ENCODE measurements at places on chromosomes 12 and 14.

DNA sequence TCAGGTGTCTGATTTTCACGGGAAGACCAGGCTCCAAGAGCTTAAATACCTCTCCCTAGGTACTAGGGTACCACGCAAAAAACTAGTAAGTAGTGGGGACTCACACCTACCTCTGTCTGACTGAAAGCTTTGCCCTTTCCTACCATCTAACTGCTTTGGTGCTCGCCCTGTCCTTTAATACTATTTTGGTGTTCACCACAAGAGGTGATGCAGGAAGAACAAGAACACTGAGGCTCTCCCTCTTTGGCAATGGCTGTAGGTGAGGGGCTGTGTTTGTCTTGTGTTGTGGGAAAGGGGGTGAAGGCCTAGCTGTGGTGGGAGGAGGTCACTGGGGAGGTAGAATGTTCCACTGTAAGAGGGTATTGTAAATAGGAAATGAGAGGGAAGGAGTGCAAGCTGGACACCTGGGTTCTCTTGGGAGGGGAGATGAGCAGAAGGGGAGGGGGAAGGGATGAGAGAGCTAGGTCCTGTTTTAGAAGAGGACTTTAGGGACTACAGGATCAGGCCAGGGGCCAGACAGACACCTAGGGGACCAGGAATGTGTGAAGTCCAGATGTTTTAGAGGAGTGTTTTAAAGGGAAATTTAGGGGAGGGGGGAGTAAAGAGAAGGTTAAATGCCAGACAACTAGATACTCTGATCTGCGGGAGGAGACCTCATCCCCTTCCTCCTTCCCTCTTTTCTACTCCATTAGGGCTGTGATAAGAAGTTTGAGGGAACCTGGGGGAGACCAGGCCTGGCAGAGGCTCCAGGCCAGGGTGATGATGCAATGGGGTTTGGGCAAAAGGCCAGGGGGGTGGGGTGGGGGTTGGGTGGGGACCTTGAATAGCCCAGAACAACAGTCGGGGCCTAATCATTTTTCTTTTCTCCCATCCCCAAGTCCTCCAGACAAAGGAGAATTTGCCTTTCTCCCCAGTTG lies 2.1 kb downstream of the ITGA5 start:
- no peak for DNase-seq

- DNase-seq = no peak
These were observed 219.2 kb upstream of the TBX3 start for GRCh38 chr12:114903083-114903691.

DNA sequence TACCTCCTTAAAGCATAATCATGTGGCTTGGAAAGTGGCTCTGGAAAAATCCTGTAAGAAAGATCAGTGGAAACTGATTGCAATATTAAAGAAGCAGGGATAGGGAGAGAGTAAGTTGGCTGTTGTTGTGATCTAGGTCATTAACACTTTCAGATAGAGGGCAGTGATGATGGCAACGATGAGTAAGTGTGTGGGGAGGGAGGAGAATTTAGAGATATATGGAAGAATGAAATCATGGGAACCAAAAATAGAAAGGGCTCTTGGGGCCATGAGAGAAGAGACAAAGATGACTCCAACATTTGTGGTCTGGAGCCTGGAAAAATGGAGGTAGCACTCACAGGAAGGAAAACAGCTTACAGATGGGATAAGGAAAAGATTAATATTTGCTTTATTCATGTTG lies 23.3 kb downstream of the SNRPF start:
- DNase-seq = no peak

GRCh38 chr14:96567289-96567899 lies 65.2 kb downstream of the PAPOLA start:
- no peak for DNase-seq

DNA sequence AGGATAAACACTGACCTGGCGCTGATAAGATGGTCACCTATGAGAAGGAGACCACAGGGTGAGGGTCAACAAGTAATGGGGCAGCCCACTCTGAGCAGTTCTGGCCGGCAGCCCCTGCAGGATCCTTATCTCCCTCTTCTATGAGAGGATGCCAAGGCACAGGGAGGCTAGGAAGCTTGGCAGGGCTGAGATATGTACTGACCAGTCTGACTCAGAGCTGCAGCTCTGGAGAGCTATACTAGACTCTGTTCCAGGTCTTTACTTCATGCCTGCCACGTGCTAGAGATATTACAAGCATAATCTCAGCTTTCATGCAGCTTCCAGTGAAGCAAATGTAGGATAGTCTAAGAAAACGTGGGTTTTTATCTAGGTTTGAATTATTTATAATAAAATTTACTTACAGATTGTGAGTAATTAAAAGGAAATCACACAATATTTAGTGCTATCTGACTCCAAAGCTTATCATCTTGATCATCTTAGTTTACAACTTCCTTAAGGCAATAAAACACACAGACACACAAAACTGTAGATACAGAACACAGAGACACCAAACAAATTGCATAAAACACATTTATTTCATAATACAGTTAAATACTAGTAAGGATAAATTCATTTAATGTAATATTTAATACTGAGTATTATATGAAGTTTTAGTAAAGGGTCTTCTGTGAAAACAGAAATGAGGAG lies 32.3 kb downstream of the GIT2 start:
- DNase-seq = no peak

GRCh38 chr14:94051779-94052178 lies 25.6 kb downstream of the OTUB2 start:
- no peak for DNase-seq

DNA sequence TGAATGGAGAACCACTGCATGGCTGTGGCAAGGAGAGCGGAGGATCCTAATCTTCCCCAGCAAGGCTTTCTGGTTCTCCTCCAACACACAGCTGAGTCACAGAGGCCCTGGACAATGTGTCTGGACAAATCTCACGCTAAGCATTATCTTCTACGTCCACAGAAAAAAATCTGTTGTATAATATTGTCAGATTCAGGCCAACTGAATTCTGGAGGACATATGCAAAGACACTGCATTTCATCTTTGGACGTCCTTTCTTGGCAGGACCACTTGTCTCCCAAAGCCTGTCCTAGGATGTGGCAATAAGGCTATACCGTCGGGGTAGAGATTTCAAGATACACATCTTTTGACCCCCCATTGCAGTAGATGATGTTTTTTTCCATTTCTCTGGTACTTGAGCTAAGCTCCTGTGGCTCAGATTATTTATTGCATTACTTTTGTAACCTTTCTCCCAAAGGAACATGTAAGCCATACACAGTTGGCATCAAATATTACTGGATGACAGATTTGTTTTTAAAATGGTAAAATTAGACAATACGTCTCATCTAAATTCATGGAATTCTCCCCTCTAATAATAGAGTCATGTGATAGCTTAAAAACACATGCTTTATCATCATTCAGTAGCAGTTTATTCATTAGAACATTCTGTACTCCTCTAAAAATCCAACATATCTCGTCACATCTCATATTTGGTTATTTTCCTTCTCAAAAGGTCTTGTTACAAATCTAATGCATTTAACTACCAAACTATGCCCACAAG lies 19.4 kb downstream of the LMO3 start:
- no peak for DNase-seq

DNA sequence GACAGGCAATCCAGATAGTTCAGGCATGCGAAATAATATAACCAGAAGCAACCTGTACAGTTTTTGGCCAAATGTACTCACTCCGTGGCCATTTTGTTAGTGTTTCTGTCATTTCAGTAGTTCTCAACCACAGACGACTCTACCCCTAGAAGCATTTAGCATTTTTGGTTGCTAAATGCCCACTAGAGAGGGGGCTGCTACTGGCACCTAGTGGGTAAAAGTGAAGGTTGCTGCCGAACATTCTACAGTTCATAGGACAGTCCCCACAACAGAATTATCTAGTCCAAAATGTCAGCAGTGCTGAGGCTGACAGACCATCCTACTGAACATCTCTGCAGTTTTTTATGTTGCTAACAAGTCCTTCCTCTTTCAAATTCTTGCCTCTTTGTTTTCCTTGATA lies 107.4 kb downstream of the TSHR start:
- DNase-seq = no peak

- DNase-seq = no peak
These were observed 326.9 kb downstream of the TMEM121 start for GRCh38 chr14:105853089-105853906.

DNA sequence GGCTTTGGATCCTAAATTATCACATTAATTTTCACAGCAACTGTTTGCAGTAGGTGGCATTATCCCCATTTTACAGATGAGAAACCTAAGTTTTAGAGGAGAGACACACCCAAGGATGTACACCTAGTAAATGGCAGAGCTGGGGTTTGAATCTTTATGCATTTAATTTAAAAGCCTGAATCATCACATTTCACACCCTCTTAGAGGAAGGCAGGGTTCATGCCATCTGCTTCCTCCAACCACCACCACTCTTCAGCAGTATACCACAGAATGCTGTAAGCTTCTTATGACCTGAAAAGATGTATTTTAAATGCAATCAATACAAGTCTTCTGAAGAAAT lies 90.3 kb downstream of the CRADD start:
- DNase-seq = no peak

DNA sequence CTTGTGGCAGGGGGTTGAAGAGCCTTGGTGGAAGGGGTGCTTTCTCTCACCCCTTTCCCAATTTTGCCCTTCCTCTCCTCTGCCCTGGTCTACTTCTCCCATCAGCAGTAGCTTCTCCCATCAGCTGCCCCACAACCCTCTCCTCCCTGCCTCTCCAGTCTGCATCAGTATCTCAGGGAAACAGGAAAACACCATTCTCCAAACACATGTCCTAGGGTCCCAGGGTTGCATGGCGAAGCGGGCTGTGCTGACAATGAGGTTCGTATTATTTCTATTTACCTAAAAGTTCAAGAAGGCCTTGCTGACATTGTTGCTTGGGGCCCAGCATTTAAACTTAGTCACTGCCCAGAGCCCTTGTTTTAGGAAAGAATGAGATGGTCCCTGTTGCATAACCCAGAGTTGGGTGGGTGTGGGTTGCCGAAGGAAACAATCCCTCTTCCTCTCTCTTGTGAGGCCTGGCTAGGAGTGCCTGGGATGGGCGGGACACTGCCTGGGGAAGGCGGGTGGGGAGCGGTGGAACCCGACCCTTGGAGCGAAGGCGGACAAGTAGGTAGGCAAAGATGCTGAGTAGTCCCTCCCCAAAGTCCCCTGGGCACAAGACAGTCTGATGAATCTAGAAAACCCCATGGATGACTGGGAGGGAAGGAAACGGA lies 1.3 kb upstream of the IGFBP6 start:
- DNase-seq = no peak

DNA sequence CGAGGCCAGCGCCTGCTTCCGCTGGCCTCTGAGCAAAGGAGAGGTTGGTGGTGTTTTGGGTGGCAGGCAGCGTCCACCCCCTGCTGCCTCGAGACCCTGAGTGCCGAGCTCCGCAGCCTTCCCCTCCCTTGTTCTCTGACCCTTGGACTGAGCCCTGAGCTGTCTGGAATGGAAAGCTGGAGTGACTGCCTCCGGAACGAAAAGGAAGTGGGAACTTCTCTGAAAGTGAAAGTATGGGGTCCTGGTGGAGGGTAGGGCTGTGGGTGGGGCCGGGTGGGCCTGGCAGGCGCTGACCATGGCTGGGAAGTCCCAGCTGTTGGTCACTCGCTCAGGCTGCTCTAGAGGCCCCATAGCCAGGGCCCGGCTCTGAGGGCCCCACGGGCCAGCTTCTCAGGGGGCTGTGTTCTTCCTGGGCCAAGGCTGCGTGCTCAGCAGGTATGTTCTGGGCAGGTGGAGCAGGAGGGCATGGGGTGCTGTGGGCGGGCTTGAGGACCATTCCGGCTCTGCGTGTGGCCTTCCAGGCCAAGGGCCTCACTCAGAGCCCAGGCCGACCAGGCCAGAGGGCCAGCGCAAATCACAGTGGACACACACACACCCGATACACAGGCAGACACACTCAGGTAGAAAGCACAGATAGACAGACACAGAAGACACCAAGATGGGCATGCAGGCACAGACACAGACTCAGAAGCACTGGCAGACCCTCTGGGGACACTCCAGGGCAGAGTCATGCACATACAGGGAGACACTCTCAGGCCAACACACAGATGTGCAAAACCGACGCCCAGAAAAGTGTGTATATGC lies at the start of gene EXOC3L4:
TSS of gene EXOC3L4 (plus strand) at position 320 of the 804 bp plus-strand sequence. CDS start 5,495 bp downstream, outside the sequence.
- no peak for DNase-seq

DNA sequence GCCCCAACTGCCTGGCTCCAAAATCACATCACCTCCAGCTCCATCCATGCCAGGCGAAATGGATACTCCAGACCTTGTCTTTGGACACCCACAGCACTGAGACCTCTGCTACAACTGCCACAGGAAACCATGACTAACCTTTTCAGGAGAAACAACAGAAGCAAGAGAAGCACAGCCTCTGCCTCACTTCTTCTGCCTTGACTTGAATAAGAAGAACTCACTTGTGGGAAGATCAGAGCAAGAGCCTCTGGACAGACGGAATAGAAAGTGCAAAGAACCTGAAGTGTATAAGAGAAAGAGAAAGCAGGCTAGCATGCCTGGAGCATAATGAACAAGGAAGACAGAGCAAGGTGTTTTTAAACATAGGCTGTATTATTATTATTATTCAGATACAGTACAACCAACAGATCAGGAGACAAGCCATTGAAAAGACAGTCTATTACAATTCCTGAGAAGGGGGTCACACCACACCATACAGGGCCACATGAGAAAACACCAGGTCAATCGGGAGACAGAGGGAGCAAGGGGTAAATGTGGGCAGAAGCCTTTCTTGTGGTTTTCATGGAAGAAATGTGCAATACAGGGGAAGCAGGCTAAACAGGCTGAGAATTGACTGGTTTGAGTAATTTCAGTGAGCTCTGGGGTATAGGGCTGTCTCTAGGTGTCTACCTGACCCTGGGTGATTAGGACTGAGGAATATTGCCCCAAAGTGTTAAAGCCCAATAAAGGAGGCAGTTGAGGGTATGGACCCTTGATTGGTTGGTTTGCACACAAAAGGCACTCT lies 7.4 kb upstream of the OR10P1 start:
- DNase-seq = no peak

DNA sequence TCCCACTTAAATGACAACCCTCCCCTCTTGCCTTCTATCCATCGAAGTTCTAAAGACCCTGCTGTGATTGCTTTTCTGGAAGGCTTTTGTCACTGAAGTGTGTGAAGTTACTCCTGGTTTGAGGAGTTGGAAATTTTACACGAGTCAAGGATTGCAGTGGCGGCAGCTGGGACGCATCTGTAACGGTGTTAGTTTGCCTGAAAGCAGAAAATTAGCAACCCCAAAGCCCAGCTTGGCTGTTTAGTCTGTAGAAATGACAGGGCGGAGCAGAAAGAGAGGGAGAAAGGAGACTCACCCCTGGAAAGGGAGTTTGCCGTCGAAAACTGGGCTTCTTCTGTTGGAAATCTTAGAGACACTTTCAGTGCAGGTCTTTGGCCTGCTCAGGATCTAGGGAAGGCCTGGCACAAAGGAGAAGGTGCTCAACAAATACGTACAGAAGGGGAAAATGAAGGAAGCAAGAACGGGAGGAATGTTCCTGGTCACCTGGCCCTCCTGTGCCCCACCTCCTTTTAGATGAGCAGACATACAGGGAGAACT lies 931 bp upstream of the MYF5 start:
- DNase-seq = no peak

GRCh38 chr14:73816393-73816816 lies 35.2 kb upstream of the PTGR2 start:
- DNase-seq = no peak

GRCh38 chr12:120489018-120489417 lies 6.9 kb upstream of the DYNLL1 start:
- DNase-seq = no peak

All from stimulated activated naive CD4-positive, alpha-beta T cell (primary cell).